Progenitor cell of endocrine pancreas (in vitro differentiated cells): ENCODE measurements at places on chromosomes 12 and 14.

- peaks cover 29% of the 10 kb centered on the region for H3K4me1 ChIP-seq
- no peaks in the 10 kb centered on the region for H3K36me3 ChIP-seq
- no peak overlapping the region for H3K4me3 ChIP-seq
- H3K27me3 ChIP-seq: no peaks in the 10 kb centered on the region
These were observed 109.5 kb downstream of the ZFP36L1 start for GRCh38 chr14:68683326-68683725.

- peaks cover 1% of the 10 kb centered on the region for H3K4me1 ChIP-seq
- no peaks in the 10 kb centered on the region for H3K27me3 ChIP-seq
- DNase-seq: no peak
- no peaks in the 10 kb centered on the region for H3K36me3 ChIP-seq
- H3K27ac ChIP-seq: no peak overlapping the region
- H3K4me3 ChIP-seq: no peak overlapping the region
These were observed 42.3 kb downstream of the NPAS3 start for GRCh38 chr14:32980902-32981501.

DNA sequence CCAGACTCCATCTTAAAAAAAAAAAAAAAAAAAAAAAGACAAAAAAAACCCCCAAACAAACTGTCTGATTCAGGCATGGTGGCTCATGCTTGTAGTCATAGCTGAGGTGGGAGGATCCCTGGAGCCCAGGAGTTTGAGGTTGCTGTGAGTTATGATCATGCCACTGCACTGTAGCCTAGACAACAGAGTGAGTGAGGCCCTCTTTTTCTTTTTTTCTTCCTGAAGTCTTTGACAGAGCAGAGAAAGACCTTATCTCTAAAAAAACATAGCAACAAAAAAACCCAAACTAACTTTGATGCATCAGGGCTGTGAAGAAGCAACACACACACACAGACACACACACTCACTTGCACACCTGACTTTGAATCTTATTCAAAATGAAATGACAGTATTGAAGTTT is 7.7 kb upstream of the AMN1 start:
- peaks cover 16% of the 10 kb centered on the region for H3K4me1 ChIP-seq
- no peak for DNase-seq
- H3K27ac ChIP-seq: no peak overlapping the region
- H3K36me3 ChIP-seq: no peaks in the 10 kb centered on the region

DNA sequence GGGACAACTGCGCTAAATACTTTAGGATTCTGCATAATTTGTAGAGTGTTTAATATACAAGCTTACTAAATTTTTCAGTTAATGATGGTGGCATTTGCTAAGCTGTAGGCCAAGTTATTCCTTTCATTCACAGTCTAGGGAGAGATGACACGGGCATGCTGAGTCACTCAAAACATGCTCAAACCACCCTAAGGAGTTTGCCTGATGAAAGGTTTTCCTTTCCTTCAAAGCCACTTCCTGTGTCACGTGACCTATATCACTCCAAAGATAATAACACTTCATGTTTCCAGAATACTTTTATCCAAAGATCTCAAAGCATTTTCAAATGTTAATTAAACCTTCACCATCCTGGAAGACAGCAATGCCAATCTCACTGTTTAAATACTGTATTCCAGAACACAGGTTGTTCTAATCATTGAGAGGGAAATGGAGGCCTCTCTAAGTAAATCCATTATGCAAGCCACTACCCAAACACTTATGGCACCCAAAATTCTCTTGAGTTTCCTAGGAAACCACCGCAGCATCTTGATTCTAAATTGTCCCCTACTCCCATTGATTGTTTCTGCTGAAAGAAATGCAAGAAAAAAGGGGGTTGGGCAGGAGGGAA is 207.0 kb upstream of the CDKN3 start:
- H3K4me1 ChIP-seq: no peaks in the 10 kb centered on the region
- no peak overlapping the region for H3K27ac ChIP-seq
- no peak overlapping the region for H3K4me3 ChIP-seq
- H3K27me3 ChIP-seq: peaks cover 11% of the 10 kb centered on the region

GRCh38 chr14:71403656-71404055 is 496.4 kb downstream of the PCNX1 start:
- H3K27ac ChIP-seq: no peak overlapping the region
- peaks cover 6% of the 10 kb centered on the region for H3K36me3 ChIP-seq
- no peak overlapping the region for H3K4me3 ChIP-seq
- DNase-seq: no peak
- peaks cover 8% of the 10 kb centered on the region for H3K4me1 ChIP-seq

DNA sequence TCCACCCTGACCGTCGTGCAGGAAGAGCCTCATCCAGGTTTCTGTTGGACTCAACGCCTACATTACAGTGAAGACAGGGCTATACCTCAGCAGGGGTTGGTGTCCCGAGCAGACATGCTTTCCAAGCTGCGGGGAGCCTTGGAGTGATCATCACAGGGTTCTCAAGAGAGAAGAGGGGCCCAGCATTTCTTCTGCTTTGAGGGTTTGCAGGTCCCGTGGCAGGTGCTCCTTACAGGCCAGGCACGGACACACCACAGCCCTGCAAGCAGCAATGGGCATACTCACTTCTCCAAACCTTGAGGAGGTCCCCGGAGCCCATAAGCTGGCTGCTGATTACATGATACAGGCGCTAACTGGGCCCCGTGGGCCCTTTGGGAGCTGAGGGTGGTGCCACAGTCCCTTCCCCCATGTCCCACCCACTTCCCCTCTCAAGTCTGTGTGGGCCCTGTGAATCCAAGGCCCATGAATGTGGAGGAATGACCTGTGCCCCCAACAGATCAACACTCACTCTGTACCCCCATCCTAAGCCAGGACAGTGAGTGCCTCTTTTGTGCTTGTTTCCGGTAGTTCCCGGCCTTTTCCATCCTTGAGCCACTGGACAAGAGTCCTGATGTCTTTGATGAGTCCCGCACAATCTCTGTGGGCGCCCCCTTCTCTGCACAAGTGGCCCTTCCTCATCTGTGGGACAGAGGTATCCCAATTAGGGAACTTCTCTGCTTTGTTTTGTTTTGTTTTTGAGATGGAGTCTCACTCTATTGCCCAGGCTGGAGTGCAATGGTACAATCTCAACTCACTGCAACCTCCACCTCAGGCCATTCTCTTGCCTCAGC is 1.1 kb downstream of the AQP2 start:
- peaks cover 23% of the 10 kb centered on the region for H3K27me3 ChIP-seq
- no peak overlapping the region for H3K27ac ChIP-seq
- H3K4me3 ChIP-seq: no peak overlapping the region
- H3K36me3 ChIP-seq: no peaks in the 10 kb centered on the region

GRCh38 chr12:46387670-46388069 is 15.1 kb upstream of the SLC38A2 start:
- no peaks in the 10 kb centered on the region for H3K27me3 ChIP-seq
- no peak overlapping the region for H3K4me3 ChIP-seq
- H3K36me3 ChIP-seq: peaks cover 3% of the 10 kb centered on the region
- DNase-seq: no peak
- no peak overlapping the region for H3K27ac ChIP-seq

DNA sequence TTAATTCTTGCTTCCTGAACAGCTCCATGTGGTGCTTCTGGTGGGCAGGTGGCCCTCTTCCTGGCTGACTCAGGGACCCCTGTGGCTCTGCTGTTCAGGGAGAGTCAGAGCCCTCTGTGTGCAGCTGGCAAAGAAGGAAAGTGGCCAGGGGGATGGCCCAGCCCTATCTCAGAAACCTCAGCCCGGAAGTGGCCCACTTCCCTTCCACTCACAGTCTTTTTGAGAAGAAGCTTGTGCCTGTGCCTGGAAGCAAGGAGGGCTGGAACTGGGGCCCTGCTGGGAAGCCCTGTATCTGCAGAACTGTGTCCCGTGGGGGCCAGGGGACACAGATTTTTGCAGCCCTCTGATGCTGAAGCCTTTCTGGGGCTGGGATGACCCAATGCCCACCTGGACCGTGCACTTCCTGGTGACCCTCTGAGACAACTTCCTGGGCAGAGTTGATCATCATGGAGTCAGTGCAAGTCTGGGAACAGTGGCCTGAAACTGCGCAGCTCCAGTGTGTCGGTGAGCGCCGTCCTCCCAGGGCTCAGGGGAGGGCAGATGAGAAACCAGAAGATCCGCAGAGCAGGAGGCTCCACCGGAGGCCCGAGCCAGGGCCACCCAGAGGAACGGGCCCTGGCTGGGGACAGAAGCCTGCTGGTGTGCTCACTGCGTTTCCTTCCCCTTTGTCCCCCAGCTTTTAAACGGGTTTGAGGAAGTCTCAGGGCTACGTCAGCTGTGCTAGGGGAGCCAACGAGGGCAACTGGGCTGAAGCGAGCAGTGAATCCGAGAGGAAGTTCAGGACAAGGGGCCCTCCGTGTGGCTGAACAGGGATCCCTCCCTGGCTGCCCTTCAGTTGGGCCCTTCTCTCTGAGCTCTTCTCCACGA is 217.4 kb upstream of the RTL1 start:
- H3K4me3 ChIP-seq: no peak overlapping the region
- DNase-seq: no peak
- H3K27me3 ChIP-seq: peaks cover 34% of the 10 kb centered on the region
- H3K27ac ChIP-seq: no peak overlapping the region

- no peaks in the 10 kb centered on the region for H3K4me1 ChIP-seq
- no peaks in the 10 kb centered on the region for H3K36me3 ChIP-seq
- H3K4me3 ChIP-seq: no peak overlapping the region
- no peak for DNase-seq
These were observed 339.1 kb downstream of the TMEM132D start for GRCh38 chr12:129564768-129565167.

- H3K4me1 ChIP-seq: no peaks in the 10 kb centered on the region
- no peak for DNase-seq
- no peaks in the 10 kb centered on the region for H3K27me3 ChIP-seq
- H3K36me3 ChIP-seq: no peaks in the 10 kb centered on the region
- no peak overlapping the region for H3K27ac ChIP-seq
These were observed 377.1 kb upstream of the FAR2 start for GRCh38 chr12:28771968-28772367.

- peak overlapping the region; percentile 77 for H3K4me3 ChIP-seq
- peaks cover 21% of the 10 kb centered on the region for H3K4me1 ChIP-seq
- H3K36me3 ChIP-seq: no peaks in the 10 kb centered on the region
- no peaks in the 10 kb centered on the region for H3K27me3 ChIP-seq
- DNase-seq: no peak
- peak overlapping the region; percentile 96 for H3K27ac ChIP-seq
These were observed 649 bp upstream of the GNPNAT1 start for GRCh38 chr14:52792097-52792415.

- H3K4me3 ChIP-seq: no peak overlapping the region
- DNase-seq: no peak
- no peaks in the 10 kb centered on the region for H3K27me3 ChIP-seq
- H3K4me1 ChIP-seq: peaks cover 31% of the 10 kb centered on the region
- H3K27ac ChIP-seq: no peak overlapping the region
- H3K36me3 ChIP-seq: peaks cover 1% of the 10 kb centered on the region
These were observed 427.9 kb downstream of the AEBP2 start for GRCh38 chr12:19867151-19867550.

DNA sequence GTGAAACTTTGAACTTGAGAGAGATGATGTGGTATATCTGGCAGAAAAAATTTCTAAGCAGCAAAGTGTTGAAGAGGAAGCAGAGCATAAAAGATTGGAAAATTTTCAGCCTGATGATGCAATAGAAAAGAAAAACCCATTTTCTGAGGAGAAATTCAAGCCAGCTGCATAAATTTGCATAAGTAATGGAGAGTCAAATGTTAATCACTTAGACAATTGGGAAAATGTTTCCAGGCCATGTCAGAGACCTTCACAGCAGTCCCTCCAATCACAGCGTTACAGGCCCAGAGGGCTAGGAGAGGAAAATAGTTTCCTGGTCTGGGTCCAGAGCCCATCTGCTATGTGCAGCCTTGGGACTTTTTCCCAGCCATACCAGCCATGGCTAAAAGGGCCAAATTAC is 469.0 kb upstream of the FOXG1 start:
- no peaks in the 10 kb centered on the region for H3K4me1 ChIP-seq
- H3K27ac ChIP-seq: no peak overlapping the region
- no peak for DNase-seq
- H3K27me3 ChIP-seq: peaks cover 4% of the 10 kb centered on the region
- H3K4me3 ChIP-seq: no peak overlapping the region

DNA sequence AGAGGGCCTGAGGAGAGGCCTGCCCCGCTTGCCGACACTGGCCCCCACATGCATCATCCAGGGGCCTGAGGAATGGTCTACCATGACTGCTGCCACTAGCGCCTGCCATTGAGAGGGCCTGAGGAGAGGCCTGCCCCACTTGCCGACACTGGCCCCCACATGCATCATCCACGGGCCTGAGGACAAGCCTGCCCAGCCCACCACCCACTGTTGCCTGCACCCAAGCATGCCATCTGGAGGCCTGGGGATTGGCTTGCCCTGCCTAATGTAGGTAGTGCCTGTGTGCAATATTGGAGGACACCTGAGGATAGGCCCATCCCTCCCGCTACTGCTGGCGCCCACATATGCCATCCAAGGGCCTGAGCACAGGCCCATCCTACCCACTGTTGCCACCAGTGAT is 24.4 kb downstream of the CYP46A1 start:
- no peak overlapping the region for H3K27ac ChIP-seq
- H3K4me3 ChIP-seq: no peak overlapping the region
- H3K36me3 ChIP-seq: peaks cover 8% of the 10 kb centered on the region
- no peaks in the 10 kb centered on the region for H3K4me1 ChIP-seq
- DNase-seq: no peak

- H3K27me3 ChIP-seq: no peaks in the 10 kb centered on the region
- H3K4me1 ChIP-seq: no peaks in the 10 kb centered on the region
- no peak for DNase-seq
- no peak overlapping the region for H3K4me3 ChIP-seq
These were observed 412.5 kb downstream of the CCDC91 start for GRCh38 chr12:28602786-28603185.

DNA sequence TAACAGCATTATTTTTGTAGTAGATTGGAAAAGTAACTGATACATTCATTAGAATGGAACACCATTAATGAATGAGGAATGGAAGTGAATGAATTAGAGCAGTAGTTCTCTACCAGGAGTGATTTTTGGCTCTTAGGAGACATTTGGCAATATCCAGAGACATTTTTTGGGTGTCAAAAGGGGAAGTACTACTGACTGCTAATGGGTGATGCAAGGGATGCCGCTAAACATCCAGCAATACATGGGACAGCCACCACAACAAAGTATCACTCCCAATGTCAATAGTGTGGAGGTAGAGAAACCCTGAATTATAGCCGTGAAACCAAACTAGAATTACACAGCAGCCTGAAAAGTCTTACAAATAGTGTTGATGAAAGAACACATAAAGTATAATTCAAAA is 1.5 kb downstream of the CHURC1 start:
- H3K36me3 ChIP-seq: peaks cover 2% of the 10 kb centered on the region
- DNase-seq: no peak
- H3K4me3 ChIP-seq: no peak overlapping the region
- peaks cover 11% of the 10 kb centered on the region for H3K4me1 ChIP-seq
- no peak overlapping the region for H3K27ac ChIP-seq

- H3K4me3 ChIP-seq: no peak overlapping the region
- H3K27me3 ChIP-seq: peaks cover 5% of the 10 kb centered on the region
- H3K36me3 ChIP-seq: no peaks in the 10 kb centered on the region
- no peaks in the 10 kb centered on the region for H3K4me1 ChIP-seq
These were observed 48.8 kb upstream of the HIF1A start for GRCh38 chr14:61646366-61647116.
